ENCODE measurements at places on chromosomes 6 and 20.

DNA sequence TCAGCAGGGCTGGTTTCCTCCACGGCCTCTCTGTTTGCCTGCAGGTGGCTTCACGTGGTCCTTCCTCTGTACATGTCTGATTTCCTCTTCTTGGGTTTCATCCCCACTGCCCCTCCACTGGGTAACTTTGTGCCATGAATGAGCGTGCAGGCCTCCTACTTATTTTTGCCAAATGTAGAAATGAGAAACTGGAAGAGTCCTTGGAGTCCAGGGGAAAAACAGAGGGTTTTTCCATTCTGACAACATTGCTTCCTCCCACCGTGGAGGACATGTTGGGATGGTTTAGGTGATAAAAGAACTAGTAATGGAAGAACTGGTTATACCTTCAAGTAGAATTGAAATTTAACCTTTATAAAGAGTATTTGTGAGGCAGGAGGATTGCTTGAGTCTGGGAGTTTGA is 699.5 kb downstream of the QKI start:
- DNase-seq: no peak

DNA sequence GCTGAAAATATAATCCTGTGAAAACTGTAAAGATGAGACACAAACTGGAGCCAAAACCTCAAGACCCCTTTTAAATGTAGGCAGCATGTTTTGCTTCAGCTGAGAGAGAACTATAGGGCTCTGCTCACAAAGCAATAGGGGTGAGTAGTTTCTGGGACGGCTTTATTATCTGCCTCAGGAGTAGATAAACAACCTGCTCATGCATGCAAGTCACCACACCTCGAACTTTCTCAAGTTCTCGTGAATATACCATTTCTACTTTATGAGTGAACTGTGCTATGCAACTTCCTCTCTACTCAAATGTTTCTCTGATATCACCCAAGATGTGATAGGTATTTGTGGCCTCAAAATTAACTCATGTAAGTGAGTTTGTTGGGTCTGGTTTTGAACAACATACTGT is 7.5 kb upstream of the OOEP start:
- no peak for DNase-seq

DNA sequence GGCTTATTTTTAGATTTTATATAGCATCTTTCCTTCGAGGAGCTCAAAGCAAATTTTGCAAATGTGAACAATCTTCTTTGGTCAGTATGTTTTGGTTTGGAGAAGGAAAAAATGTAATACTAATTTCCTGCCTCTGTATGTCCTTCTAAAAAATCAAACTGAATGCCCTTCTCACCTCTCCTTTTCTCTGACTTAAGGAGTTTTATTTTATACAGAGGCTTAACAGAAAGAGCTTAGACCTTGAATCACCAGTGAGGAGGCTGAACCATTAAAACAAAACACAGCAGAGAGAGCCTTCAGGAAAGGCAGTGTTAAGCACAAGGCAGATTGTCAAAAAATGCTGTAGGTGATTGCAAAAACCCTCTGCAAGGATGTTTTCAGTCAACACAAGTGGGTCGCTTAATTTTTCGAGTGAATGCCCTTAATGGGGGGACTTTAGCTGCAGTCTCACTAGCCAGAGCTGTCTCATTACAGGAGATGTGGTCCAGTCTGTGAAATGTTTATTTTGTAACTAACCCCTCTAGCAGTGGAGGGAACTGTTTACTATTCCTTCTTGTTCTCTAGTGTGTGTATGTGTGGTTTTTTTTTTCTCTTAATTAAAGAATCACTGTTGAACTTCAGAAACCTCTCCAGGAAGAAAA is 481.3 kb upstream of the CITED2 start:
- no peak for DNase-seq

DNA sequence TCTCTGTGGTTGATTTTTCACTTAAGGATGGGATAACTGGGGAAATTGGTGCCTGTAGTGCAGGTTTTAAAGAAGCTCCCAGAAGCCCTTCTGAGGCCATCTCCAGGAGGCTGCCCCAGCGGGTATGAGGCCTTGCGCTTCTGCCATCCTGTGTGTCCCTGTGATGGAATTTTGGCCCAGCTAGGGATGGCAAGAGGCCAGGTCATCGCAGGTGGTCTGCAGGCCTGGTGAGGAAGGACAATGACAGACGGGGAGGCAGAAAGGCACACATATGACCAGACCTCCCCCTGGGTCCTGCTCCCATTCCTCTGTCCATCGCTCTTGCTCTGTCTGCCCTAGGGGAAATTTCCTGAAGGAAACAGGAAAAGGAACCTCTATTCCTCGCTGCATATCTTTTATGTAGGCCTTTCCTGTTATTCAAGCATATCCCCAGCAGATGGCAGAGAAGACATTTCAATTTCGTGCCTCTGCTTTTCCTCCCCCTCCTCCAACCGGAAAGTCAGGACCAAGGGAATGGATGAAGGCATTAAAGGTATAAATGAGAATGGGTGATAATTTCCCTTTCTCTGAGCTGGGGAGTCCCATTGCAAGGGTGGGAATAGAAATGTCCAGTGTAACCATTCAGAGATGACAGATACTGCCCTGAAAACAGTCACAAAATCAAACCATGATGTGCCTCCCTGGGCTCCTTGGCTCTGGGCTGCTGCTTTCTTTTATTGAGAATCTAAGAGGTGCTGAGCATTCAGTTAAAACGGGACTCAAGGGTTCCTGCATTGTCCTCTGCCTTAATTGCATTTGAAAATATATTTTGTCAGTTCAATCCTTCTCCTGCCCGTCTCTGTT is 17.6 kb upstream of the HLA-F start:
- DNase-seq: no peak

DNA sequence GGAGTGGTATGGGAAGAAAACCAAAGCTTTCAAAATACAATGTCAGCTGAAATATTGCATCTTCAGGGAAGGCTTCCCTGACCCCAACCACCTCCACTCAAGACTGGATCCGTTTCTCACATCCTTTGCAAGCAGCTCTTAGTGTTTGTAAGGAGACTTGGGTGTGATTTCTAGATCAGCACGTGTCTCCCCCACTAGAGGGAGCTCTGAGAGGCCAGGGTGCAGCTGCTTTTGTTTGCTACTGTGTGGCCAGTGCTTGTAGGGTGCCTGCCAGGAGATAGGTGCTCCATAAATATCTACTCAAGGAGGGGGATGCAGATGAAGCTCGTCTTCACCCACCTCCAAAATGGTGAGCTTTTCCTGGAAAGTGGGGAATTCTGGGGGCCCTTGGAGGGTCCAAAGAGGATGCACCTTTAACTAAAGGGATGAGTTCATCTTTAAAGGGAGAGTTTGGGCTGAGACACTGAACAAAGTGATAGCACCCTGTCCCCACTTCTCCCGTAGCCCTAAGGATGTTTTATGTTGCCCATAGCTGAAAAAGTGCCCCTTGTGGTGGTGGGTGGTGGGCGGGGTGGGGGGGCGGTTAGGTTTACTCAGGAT is 52.6 kb upstream of the MAFB start:
- no peak for DNase-seq

Data from ascending aorta (tissue), 2 donors.